ENCODE measurements at places on chromosomes 2 and 18.
A peak's percentile ranks its signal among the peaks of the same experiment; 100 is the strongest.

- peak; percentile 15 for DNase-seq
Observed at GRCh38 chr2:158458617-158458920, 1.8 kb downstream of the PKP4 start.

- DNase-seq: no peak
Observed at GRCh38 chr2:162330881-162331280, 12.4 kb upstream of the IFIH1 start.

DNA sequence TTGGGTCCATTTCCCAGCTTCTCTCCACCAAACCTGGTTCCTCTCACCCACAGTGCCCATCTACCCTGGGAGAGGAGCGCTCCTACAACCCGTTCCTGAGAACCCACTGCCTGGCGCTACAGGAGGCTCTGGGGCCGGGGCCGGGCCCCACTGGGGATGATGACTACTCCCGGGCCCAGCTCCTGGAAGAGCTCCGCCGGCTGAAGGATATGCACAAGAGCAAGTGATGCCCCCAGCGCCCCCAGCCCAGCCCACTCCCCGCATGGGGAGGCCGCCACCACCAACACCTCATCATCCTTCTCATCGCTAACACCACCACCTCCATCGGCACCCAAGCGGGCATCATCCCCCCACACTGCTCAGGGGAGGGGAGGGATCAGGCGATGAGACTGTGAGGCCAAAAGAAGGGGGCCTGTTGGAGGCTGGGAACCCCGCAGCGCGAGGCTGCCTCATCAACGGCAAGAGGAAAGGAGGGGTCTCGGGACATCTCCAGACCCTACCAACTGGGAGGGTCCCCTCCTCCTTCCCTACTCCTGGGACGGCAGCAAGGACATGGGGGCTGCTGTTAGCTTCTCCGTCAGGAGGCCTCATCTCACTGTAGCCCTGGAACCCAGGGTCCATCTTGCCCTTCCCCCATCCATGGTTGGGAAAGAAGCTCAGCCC, 11.8 kb upstream of the CATIP start:
- no peak for DNase-seq

DNA sequence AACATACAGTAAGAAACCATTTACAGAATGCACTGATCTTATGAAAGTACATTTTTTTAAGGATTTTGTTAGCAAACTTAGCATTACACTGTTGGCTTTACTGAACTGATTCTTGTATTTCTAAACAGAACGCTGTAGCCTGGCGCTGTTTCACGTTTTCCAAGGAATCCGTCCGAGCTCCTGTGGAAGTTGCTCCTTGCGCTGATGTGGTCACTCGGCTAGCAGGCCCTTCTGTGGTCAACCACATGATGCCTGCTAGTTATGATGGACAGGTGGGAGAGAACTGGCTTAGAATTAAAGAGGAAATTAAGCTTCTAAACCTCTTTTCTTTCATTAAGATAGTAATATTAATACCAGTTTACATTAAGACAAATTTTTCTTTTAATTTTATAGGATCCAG, 76.8 kb downstream of the CEP192 start:
- DNase-seq: no peak

DNA sequence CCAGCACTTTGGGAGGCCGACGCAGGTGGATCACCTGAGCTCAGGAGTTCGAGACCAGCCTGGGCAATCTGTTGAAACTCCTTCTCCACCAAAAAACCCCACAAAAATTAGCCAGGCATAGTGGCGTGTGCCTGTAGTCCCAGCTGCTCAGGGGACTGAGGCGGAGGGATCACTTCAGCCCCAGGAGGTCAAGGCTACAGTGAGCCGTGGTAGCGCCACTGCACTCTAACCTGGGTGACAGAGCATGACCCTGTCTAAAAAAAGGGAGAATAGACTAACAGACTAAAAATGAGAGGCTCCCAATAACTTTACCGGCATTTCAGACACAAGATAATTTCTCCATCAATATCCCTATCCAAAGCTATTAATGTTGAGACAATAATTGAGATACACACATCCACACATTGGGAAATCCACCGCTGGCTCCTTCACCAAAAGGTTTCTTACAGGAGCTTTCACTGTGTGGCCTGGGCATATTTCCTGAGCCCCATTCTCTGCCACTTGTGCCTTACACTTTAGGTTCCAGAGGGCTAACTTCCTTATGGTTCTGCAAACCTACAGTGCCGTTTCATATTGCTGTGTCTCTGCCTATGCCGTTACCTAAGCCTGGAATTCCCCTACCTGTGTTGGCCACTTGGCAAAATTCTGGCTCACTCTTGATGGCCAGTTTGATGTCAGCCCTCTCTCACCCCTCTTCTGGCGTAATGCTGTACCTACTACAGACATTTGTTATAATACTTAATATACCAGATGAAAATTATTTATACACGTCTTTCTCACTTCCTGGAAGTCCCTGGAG, 115.8 kb upstream of the ZFP36L2 start:
- no peak for DNase-seq

- no peak for DNase-seq
Observed at GRCh38 chr18:35573531-35573930, 8.0 kb upstream of the GALNT1 start.

All from kidney capillary endothelial cell (primary cell).